ENCODE measurements at places on chromosomes 2 and 18. TPM values are rescaled to one million over a fixed set of nuclear protein-coding genes. Genes with fewer than 3 reads are reported as not detected.

GRCh38 chr2:109160714-109161440 lies 31.9 kb downstream of the SH3RF3 start:
- no peak for DNase-seq

DNA sequence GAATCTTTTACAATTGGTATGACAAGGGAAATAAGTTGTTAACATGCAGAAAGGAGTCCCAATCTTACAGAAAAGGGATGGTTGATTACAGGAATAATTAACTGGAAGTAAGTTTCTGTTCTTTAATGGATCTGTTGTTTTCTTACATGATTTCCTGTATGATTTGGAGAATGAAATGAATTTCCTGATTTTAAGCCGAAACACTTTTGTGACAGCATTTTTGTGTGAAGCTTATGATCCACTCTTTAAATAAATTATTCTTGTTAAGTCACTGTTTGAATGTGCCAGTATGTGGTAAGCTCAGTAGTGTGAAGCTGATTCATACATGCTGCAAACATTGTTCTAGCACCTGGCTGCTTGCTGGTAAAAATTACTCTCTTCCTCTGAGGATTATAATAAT lies 516.2 kb downstream of the DCDC2C start:
- no peak for DNase-seq

CFC1 gene
- polyA plus RNA-seq: not detected

DNA sequence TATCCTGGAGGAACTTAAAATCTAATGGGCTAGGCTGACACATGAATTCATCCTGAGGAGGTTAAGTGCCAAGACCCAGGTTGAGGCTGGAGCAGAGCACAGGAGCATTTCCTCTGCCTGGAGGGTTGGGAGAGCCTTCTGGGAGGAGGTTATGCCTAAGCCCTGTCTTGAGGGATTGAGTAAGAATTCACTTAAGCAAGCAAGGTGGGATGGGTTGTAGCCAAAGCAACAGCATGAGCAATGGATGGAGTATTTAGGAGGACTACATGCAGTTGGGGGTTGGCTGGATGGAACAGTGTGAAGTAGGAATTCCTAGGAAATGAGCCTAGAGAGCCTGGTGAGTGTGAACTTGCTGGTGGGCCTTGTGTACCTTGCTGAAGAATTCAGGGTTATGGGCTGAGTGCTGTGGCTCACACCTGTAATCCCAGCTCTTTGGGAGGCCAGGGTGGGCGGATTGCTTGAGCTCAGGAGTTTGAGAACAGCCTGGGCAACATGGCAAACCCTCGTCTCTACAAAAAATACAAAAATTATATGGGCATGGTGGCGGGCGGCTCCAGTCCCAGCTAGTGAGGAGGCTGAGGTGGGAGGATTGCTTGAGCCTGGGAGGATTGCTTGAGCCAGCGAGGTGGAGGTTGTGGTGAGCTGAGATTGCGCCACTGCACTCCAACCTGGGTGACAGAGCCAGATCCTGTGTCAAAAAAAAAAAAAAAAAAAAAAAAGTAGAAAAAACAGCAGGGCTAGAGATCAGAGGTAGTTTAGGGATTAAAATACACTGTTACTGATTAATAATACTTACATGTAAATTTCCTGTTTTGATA lies 22.2 kb downstream of the TANC1 start:
- DNase-seq: no peak

KRTCAP3 gene
- 8.1 TPM for polyA plus RNA-seq

- DNase-seq: no peak
Observed at GRCh38 chr18:79479116-79479760, 83.5 kb downstream of the NFATC1 start.

MPV17 gene
- polyA plus RNA-seq: 70.9 TPM

GRCh38 chr18:13145636-13146190 lies 72.8 kb upstream of the LDLRAD4 start:
- no peak for DNase-seq

DNA sequence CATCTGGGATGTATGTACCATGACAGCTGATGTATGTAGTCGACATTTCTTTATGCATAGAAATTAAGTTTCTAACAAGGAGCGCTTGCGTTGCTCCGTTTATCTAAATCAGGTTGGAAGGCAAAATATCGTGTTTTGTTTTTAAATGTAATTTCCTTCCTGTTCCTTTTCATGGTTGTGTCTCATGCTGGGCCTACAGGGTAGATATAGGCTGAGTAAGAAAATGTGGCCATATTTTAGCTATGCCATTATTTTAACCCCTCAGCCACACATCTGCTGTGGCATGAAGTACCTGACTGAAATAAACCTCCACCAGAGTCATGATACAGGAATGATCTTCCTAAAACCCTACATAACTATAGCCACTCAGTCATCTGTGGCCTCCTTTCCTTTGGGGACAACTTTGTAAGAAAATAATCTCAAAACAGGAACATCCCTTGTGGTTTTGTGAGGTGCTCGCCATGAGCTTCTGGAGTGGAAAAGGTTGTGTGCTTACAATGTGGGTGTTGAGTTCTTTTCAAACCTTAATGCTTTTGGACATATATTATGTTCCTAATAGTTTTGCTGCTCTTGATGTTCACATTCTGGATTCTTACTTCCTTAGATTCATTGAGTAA lies 214.3 kb downstream of the FAM210A start:
- no peak for DNase-seq

USP14 gene
- polyA plus RNA-seq: 64.7 TPM
